ENCODE measurements at places on chromosomes 6 and 20. TPM values are rescaled to one million over a fixed set of nuclear protein-coding genes. Genes with fewer than 3 reads are reported as not detected.
A peak's percentile ranks its signal among the peaks of the same experiment; 100 is the strongest.

GRCh38 chr6:136923954-136924673 lies 2.0 kb downstream of the SLC35D3 start:
- no peak for DNase-seq

The SLC22A2 gene
- not detected for total RNA-seq

- no peak for DNase-seq
These were observed 69.4 kb downstream of the PRND start for GRCh38 chr20:4791121-4791520.

The ZBTB46 gene
- 13.6 TPM for total RNA-seq

GRCh38 chr6:138572167-138572875 lies 73.0 kb upstream of the NHSL1 start:
- peak; percentile 80 for DNase-seq

- DNase-seq = no peak
These were observed 209.5 kb downstream of the SAMD5 start for GRCh38 chr6:147717991-147718390.

DNA sequence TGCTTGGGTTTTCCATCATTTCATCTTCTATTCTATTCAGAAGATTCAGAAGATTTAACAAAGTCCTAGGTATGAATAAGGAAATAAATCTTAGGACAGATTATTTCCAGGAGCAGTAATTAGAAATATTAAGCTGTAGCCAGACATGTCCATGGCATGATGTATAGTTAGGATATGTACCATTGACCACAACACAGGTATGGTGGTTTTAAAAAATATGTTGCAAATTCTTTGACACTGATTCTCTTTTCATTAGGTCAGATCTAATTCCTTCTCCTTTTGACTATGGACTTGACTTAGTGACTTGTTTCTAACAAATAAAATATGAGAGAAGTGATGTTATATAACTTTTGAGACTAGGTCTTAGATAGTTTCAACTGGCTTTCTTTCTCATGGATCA lies 23.5 kb upstream of the PDE7B start:
- DNase-seq = no peak

DNA sequence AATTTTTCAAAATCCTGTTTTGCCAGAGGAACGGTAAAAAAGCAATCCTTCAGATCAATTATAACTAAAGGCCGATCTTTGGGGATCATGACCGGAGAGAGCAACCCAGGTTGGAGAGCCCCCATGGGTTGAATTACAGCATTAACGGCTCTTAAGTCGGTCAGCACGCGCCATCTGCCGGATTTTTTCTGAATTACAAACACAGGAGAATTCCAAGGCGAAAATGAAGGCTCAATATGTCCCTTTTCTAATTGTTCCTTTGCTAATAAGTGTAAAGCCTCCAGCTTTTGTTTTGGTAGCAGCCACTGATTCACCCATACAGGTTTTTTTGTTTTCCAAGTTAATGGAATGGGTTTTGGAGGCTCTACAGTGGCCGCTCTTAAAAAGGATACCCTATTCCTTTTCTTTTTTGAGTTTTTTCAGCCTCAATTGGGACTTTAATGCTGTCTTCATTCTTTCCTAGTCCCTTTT lies 16.9 kb upstream of the PTCRA start:
- no peak for DNase-seq

GRCh38 chr6:13146442-13146841 lies 181.9 kb downstream of the TBC1D7 start:
- DNase-seq = no peak

- no peak for DNase-seq
These were observed 736.4 kb upstream of the MARCKS start for GRCh38 chr6:113120582-113121285.

- DNase-seq = no peak
These were observed 45.9 kb upstream of the SASH1 start for GRCh38 chr6:148296771-148297170.

The TRIM10 gene
- 0.17 TPM for total RNA-seq

- no peak for DNase-seq
These were observed 109.3 kb downstream of the LIN28B start for GRCh38 chr6:105066233-105066632.

DNA sequence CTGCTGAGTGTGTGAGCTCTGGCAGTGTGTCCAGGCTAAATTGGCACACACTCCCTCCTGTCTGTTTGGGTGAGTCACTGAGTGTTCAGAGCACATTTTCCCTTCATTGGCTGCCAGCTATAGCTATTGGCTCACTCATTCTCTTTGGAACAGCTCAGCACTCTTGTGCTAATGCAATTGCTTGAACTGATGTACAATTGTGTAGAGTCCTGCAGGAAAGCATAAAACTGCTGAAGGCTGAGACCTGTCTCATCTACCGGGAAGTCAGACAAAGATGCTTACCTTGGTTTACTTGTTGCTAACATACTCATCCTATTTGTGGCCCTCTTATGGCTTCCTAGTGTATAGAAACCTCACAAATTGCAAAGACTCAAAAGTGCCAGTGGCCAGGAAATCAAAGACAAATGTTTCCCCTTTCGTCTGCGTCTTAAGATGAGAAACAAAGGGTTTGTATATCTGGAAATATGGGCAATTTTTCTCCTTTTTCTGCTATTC lies 351.0 kb downstream of the BCKDHB start:
- no peak for DNase-seq

The SMPD2 gene
- 13.7 TPM for total RNA-seq

The GHRH gene
- 3.9 TPM for total RNA-seq

GRCh38 chr6:54860739-54861138 lies 14.2 kb downstream of the FAM83B start:
- DNase-seq = no peak

DNA sequence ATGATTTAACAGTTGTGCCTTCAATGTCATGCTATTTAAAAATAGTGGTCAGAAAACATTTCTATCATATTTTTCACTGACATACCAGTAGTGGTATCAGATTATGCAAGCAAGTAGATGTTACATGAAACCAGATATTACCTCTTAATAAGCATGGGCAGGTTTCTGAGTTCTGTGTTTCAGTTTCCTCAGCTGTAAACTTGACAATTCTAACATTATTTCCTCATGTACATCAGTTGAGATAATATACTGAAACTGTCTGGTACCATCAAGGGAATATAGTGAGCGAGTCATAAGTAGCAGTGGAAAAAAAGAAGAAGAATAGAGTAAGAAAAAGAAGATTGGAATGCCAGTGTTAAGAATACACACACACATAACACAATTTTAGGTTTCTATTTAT lies 477.9 kb upstream of the MANEA start:
- no peak for DNase-seq

The NAPB gene
- 15.1 TPM for total RNA-seq

The NOX3 gene
- total RNA-seq = not detected

The KCTD20 gene
- total RNA-seq = 51.8 TPM

GRCh38 chr6:167161851-167162467 lies 4.2 kb upstream of the GPR31 start:
- no peak for DNase-seq

DNA sequence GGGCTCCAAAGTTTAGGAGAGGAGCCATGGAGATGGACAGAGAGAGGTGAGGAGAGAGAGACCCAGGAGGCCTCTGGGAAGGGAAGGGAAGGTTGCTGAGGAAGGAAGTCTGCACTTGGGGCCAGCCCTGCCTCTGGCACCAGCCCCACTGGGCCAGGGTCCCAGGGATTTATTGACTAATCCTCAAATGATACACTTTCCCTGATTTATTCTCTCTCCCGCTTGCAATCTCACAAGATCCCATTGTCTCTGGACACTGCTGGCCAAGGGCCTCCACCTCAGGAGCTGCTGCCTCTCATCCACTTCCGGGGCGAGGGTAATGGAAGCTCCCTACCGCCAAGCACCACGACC lies 43.6 kb upstream of the FOXP4 start:
- DNase-seq = no peak

DNA sequence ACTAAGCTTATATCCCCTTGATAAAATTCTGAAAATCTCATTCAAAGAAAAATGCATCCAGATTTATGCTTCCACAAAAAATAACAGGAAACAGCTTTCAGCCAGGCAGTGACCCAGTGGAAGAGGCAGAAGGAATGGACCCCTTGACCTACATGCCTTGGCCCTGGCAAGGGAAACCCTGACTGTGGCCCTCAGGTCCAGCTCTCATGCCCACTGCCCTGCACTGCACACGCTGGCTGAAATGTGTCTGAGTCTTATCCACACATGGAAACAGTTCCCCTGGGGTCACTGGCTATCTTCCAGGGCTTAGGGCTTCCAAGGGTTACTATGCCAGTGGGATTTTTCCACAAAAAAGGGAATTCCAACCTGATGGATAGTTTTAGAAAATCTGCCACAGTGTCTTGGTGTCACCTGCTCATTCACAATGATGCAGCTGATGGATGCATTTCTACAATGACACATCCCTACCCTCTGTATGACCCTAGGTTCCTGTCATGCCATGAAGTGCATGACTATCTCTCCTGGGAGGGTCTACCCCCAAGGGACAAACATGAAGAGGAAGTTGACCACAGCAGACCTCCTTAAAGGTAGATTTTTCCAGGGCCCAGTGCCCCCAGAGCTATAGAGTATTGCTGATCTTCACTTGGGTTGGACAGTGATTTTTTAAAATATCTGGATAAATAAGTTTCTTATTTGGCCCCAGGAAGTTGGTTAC lies 121.9 kb upstream of the CD93 start:
- no peak for DNase-seq

DNA sequence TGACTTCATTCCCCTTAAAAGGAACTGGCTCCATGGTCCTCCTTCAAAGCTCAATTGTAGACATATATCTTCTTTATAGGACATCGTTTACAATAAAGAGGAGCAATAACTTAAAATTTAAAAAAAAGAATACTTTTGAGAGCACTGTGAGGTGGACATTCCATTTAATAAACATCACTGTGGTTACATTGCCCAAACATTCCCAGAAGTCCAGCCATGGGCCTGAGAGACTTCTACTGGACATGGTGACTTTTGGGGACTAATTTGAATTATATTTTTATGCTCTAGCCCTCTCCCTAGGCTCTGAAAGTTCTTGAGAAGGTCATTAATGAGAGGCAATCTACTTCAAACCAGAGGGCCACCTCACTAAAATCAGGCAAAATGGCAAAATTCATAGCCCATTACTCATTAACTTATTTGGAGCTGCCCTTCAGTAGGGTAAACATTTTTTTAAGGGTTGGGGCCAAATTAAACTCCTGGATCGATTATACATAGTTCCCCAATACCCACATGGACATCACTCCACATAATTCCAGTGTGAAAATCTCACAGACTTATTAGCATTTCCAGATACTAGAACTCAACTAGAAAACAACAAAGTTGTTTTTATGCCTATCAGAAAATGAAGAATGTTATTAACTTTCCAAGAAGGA lies 17.1 kb downstream of the ISM1 start:
- no peak for DNase-seq

DNA sequence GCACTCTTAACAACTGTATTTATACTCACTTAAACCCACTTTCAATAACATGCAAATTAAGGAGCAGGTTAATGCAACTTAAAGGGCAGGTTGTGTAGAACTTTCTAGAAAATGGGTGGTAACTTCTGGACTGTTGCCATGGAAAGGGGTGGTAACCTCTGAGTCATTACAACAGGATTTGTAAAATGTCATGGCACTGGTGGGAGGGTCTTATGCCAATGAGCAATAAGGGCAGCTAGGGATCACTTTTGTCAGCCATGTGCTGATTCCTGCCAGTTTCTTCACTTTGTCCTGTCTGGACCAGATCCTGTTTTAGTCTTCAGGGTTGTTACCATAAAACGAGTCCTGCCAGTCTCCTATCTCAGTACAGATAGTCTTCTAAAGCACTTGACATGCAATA lies 560.5 kb upstream of the PTCHD4 start:
- DNase-seq = no peak
